ENCODE measurements at places on chromosomes 11 and 22. TPM values are rescaled to one million over a fixed set of nuclear protein-coding genes. Genes with fewer than 3 reads are reported as not detected.

MISFA gene
- total RNA-seq = 1.8 TPM

HBB gene
- not detected for total RNA-seq

- H3K27me3 ChIP-seq = no peaks in the 10 kb centered on the region
- DNase-seq = peak; percentile 5
- no peak overlapping the region for H3K4me3 ChIP-seq
- no peaks in the 10 kb centered on the region for H3K4me1 ChIP-seq
- H3K36me3 ChIP-seq = no peaks in the 10 kb centered on the region
- H3K27ac ChIP-seq = no peak overlapping the region
These were observed 290.6 kb downstream of the JRKL start for GRCh38 chr11:96680211-96681018.

- no peaks in the 10 kb centered on the region for H3K36me3 ChIP-seq
- no peak for DNase-seq
- no peaks in the 10 kb centered on the region for H3K4me1 ChIP-seq
- H3K27ac ChIP-seq = no peak overlapping the region
- no peaks in the 10 kb centered on the region for H3K27me3 ChIP-seq
These were observed 1870.1 kb downstream of the LRRC4C start for GRCh38 chr11:39589391-39589790.

C11orf91 gene
- not detected for total RNA-seq

- no peak for DNase-seq
- no peaks in the 10 kb centered on the region for H3K36me3 ChIP-seq
- H3K27me3 ChIP-seq = no peaks in the 10 kb centered on the region
- H3K4me3 ChIP-seq = no peak overlapping the region
- no peaks in the 10 kb centered on the region for H3K4me1 ChIP-seq
These were observed 59.9 kb downstream of the GRIK4 start for GRCh38 chr11:120571476-120571875.

DNA sequence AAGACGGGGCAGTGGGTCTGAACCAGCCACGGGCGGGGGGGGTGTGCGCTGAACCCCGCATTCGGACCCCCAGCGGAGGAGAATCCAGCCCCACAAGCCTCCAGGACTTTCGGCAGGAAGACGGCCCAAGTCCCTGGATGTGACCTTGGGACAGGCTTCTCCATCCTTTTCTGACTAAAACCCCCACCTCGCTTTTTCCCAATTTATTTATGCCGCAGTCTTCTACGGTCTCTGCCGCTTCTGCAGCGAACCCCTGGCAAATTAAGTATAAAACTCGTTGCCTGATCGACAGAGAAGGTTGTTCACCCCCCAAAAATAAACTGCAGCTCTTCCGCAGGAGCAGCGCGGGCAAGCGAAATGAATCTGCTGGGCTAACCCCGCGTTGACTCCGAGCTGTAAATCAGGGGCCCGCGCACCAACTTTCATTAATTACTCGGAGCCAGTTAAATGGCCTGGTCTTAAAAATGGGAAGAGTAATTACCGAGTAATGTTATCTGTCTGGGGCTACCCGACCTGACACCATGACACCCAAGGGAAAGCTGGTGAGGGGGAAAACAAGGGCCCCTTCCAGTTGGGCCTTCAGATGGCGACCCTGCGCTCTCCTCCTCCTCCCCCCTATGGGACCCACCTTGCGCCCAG lies 6.6 kb downstream of the WT1 start:
- peaks cover 21% of the 10 kb centered on the region for H3K4me1 ChIP-seq
- H3K4me3 ChIP-seq = no peak overlapping the region
- no peak for DNase-seq
- no peak overlapping the region for H3K27ac ChIP-seq
- no peaks in the 10 kb centered on the region for H3K36me3 ChIP-seq

GRCh38 chr11:32758291-32758690 lies 36.2 kb downstream of the CCDC73 start:
- no peak overlapping the region for H3K4me3 ChIP-seq
- H3K4me1 ChIP-seq = no peaks in the 10 kb centered on the region
- no peaks in the 10 kb centered on the region for H3K36me3 ChIP-seq

TPBGL gene
- 0.16 TPM for total RNA-seq

ARHGAP8 gene
- total RNA-seq = 24.0 TPM

GRCh38 chr11:12803086-12803826 lies 129.0 kb downstream of the TEAD1 start:
- H3K27me3 ChIP-seq = no peaks in the 10 kb centered on the region
- H3K4me1 ChIP-seq = peaks cover 80% of the 10 kb centered on the region
- H3K27ac ChIP-seq = peak overlapping the region; percentile 97
- H3K36me3 ChIP-seq = no peaks in the 10 kb centered on the region
- DNase-seq = no peak

GRCh38 chr11:87290304-87290922 lies 252.7 kb downstream of the TMEM135 start:
- no peaks in the 10 kb centered on the region for H3K4me1 ChIP-seq
- H3K27me3 ChIP-seq = no peaks in the 10 kb centered on the region
- H3K36me3 ChIP-seq = no peaks in the 10 kb centered on the region
- H3K4me3 ChIP-seq = no peak overlapping the region
- DNase-seq = peak; percentile 77
- H3K27ac ChIP-seq = no peak overlapping the region

DNA sequence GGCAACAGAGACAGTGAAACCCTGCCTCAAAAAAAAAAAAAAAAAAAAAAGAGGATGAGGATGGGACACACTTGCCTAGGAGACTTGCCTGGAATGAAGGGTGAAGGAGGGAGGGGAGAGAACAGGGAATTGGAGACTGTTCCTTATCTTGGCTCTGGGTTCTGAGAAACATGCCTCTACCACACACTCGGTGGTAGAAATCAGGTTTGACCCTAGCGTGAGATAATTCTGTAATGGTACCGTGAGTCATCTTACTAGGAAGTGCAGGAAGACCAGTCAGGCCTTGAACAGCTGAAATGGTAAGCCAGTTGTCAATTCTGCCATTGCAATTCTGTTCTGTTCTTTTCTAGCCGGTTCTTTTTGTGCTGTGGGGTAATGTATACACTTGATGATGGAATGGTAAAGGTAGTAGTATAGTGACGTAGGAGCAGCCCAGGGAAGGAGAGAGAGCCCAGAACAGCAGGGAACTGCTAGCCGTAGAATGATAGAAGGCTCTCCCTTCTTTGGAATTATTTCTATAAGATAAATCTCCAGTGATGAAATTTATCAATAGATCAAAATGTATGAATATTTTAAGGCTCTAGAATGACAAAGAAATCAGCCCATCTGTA lies 3.9 kb upstream of the AMBRA1 start:
- H3K27ac ChIP-seq = peak overlapping the region; percentile 67
- no peaks in the 10 kb centered on the region for H3K36me3 ChIP-seq
- peaks cover 1% of the 10 kb centered on the region for H3K4me1 ChIP-seq
- no peak for DNase-seq

KCNK7 gene
- not detected for total RNA-seq

RAB39A gene
- total RNA-seq = 0.43 TPM

DNA sequence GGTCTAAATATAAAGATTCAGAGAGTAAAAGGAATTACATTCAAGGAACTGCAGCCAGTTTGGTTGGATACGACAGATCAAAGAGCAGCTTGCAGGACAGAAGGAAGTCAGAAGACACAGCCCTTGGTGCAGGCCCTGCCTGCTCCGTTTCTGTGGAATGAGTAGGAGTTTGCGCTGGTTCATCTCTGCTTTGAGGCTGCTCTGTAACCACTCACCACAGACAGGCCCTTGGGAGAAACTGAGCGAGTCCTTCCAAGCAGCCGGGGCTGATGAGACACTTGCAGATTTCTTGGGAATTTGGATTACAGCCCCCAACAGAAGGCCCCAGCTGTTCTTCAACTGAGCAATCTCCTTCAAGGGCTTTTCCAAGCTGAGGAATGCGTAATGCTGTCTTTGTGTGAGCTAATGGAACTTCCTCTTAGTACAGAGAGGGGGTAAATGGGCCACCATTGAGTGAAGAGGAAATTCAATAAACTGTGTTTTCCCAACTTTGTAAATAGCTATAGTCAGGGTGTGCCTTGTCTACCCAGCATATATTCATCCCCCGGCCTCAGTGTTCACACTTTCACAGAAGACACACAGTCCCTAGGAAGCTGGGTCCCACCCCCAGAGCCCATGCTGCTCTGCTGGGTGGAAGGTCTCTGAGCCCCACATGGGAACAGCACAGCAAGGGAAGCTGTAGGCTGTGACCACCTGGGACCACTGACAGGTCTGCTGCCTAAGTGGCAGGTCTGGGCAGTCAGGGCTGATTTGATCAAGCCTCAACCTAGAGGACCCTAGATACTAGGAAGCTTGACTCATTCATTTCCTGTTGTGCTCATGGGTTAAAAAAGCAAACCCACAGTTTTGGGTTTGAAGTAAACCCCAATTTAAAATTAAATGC lies 16.6 kb downstream of the IL10RA start:
- peak; percentile 55 for DNase-seq
- no peaks in the 10 kb centered on the region for H3K27me3 ChIP-seq
- no peaks in the 10 kb centered on the region for H3K36me3 ChIP-seq
- H3K27ac ChIP-seq = peak overlapping the region; percentile 67
- no peak overlapping the region for H3K4me3 ChIP-seq
- peaks cover 6% of the 10 kb centered on the region for H3K4me1 ChIP-seq

INPPL1 gene
- total RNA-seq = 47.8 TPM

MMP12 gene
- 0.96 TPM for total RNA-seq

ELFN2 gene
- 0.53 TPM for total RNA-seq

GRCh38 chr11:74316772-74317505 lies 5.5 kb upstream of the P4HA3 start:
- peaks cover 12% of the 10 kb centered on the region for H3K27me3 ChIP-seq
- H3K4me3 ChIP-seq = no peak overlapping the region
- no peaks in the 10 kb centered on the region for H3K36me3 ChIP-seq
- H3K27ac ChIP-seq = no peak overlapping the region
- H3K4me1 ChIP-seq = peaks cover 7% of the 10 kb centered on the region

DNA sequence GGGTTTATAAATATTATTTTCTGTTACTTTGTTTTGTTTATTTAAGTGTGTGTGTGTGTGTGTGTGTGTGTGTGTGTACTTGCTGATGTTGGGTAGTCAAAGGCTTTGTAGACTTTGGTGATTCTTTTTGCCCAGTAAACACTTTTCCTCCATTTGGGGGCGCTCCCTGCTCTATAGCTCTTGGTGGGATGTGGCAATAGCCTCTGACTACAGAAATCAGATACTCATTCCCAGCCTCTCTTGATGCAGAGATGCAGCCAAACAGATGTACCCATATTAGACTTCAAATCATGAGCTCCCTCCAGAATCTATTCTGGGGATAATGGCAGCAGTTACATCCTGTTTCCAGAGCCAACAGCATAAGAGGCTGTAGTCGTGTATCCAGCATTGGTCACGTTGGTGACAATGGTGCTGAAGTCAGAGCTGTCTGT lies 33.4 kb upstream of the APOL5 start:
- no peaks in the 10 kb centered on the region for H3K27me3 ChIP-seq
- peak; percentile 18 for DNase-seq
- H3K4me3 ChIP-seq = no peak overlapping the region

GRCh38 chr22:50469377-50470305 lies 5.2 kb downstream of the SBF1 start:
- no peak overlapping the region for H3K4me3 ChIP-seq
- peak overlapping the region; percentile 46 for H3K27ac ChIP-seq
- H3K36me3 ChIP-seq = no peaks in the 10 kb centered on the region
- DNase-seq = peak; percentile 65

- peak; percentile 33 for DNase-seq
- H3K27me3 ChIP-seq = no peaks in the 10 kb centered on the region
- peaks cover 9% of the 10 kb centered on the region for H3K4me1 ChIP-seq
- no peaks in the 10 kb centered on the region for H3K36me3 ChIP-seq
These were observed 10.4 kb downstream of the CHRDL2 start for GRCh38 chr11:74720596-74721478.

RAB3IL1 gene
- total RNA-seq = 10.8 TPM

GRCh38 chr11:68411501-68411991 lies 49.0 kb upstream of the PPP6R3 start:
- H3K4me1 ChIP-seq = peaks cover 2% of the 10 kb centered on the region
- H3K4me3 ChIP-seq = no peak overlapping the region
- H3K36me3 ChIP-seq = no peaks in the 10 kb centered on the region
- H3K27me3 ChIP-seq = no peaks in the 10 kb centered on the region

FAM83F gene
- 10.4 TPM for total RNA-seq

- H3K36me3 ChIP-seq = no peaks in the 10 kb centered on the region
- H3K4me3 ChIP-seq = no peak overlapping the region
- peaks cover 5% of the 10 kb centered on the region for H3K27me3 ChIP-seq
- no peak overlapping the region for H3K27ac ChIP-seq
These were observed 114.1 kb upstream of the GRAMD1B start for GRCh38 chr11:123316003-123316402.

NRGN gene
- not detected for total RNA-seq

VSIG10L2 gene
- not detected for total RNA-seq

- H3K27ac ChIP-seq = no peak overlapping the region
- no peak for DNase-seq
- H3K27me3 ChIP-seq = no peaks in the 10 kb centered on the region
- no peak overlapping the region for H3K4me3 ChIP-seq
- peaks cover 16% of the 10 kb centered on the region for H3K4me1 ChIP-seq
These were observed 23.2 kb downstream of the TNRC6B start for GRCh38 chr22:40200795-40201530.

DNA sequence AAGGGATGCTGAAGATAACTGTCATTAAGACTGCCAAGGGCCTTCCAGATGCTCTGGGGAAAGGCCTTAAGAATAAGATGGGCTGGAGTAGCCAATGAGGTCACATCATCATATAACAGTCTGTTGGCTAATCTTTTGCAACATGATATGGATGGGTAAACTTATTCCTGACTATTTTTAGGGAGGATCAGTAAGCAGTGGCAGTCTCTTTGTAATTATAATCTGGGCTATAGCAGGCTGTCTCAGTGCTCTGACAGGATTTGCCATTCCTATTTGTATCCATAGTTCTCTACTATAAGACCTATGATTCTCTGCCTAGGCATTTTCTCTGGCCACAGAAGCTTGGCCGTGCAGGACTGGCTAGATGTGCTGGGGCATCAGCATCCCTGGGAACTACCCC lies 16.1 kb upstream of the CALCB start:
- H3K27me3 ChIP-seq = no peaks in the 10 kb centered on the region
- H3K27ac ChIP-seq = no peak overlapping the region
- H3K4me3 ChIP-seq = no peak overlapping the region
- H3K36me3 ChIP-seq = no peaks in the 10 kb centered on the region
- no peak for DNase-seq

DNA sequence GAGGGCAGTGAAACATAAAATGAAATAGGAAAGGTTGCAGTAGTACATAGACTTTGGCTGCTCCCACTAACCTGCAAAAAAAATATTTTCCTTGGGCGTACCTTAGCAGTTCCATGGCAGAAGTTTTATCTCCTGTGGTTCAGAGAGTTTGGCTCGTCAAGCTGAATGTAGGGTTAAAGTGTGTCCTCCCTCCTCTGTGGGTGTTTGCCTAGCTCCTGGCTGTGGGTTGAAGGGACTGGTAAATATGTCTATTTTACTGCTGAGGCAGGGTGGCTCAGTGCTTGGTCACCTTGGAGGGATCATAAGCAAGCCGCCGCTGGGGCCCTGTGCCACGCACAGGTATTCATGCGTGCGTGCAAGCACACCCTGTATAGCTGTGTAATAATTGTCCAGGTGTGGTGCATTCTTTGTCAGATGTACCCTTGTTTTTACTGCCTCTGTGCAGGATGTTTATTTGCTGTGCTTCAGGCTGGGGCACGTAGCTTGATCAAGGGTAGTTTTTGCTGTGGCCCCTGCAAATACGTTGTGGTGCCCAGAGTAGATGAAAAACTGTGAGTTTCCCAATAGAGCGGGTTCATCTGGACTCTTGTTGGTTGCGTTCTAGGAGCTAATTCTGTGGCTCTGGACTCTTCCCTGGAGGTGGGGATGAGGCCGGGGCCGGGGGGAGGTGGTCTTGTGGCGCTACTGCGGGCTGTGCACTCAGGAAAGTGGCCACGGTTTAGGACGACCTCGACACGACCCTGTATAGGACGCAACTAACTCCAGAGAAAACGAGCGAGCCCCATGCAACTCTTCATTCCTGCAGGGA lies 732 bp upstream of the SORL1 start:
- H3K4me1 ChIP-seq = no peaks in the 10 kb centered on the region
- no peaks in the 10 kb centered on the region for H3K36me3 ChIP-seq
- H3K27me3 ChIP-seq = no peaks in the 10 kb centered on the region
- H3K4me3 ChIP-seq = peak overlapping the region; percentile 41
- peak overlapping the region; percentile 92 for H3K27ac ChIP-seq
- peak; percentile 83 for DNase-seq
